Caudate nucleus (tissue), 63 donors: ENCODE measurements at places on chromosomes 7 and 10.
A peak's percentile ranks its signal among the peaks of the same experiment; 100 is the strongest.

GRCh38 chr10:123044391-123044790, 35.6 kb downstream of the ACADSB start:
- no peak for DNase-seq

DNA sequence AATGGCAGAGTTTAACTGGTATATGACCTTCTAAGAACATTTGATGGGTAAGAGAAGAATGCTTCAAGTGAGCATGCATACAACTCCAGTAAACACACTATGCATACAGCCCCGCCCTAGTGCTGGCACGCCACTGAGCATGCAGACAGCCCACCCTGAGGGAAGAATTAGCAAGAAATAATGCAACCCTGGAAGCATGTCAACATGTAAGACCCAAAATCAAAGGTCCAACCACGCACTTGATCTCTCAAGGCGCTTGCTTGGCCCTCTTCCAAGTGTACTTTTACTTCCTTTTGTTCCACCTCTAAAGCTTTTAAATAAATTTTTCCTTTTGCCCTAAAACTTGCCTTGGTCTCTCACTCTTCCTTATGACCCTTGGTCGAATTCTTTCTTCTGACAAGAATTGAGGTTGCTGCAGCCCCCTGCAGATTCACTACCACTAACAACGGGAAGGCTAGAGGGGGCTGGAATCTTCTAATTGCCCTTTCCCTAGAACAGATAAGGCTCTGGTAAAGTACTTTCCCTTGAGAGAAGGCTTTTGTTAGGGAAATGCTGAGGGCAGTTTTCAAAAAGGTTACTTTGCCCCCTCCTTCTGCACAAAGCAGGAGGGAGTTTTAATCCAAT, 3.4 kb downstream of the FAM24B start:
- no peak for DNase-seq

GRCh38 chr7:7427363-7427762, 108.3 kb downstream of the COL28A1 start:
- peak; percentile 28 for DNase-seq

- peak; percentile 55 for DNase-seq
These were observed 940 bp upstream of the PSD start for GRCh38 chr10:102419269-102420180.

GRCh38 chr10:13233358-13233757, 816 bp downstream of the UCMA start:
- no peak for DNase-seq

GRCh38 chr7:1539181-1539881, 8.8 kb downstream of the MAFK start:
- no peak for DNase-seq

DNA sequence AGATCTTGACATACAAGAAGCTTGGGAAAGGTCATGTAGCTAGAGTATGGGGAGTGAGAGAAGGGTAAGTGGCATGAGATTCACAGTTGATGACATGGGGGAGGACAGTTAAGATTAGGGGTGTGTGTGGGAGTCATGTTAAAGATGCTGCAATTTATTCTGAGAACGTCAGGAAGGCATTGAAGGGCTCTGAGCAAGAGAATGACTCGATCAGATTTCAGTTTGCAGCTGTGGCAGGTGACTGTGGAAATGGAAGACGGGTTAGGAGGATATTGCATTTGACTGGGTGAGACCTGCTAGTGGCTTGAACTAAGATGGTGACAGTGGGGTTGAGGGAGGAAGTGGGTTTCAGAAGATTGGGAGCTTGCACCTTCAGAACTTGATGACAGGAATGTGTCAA, 5.6 kb downstream of the CDC123 start:
- no peak for DNase-seq

GRCh38 chr7:112708236-112708635, 82.0 kb downstream of the TMEM168 start:
- DNase-seq = no peak

DNA sequence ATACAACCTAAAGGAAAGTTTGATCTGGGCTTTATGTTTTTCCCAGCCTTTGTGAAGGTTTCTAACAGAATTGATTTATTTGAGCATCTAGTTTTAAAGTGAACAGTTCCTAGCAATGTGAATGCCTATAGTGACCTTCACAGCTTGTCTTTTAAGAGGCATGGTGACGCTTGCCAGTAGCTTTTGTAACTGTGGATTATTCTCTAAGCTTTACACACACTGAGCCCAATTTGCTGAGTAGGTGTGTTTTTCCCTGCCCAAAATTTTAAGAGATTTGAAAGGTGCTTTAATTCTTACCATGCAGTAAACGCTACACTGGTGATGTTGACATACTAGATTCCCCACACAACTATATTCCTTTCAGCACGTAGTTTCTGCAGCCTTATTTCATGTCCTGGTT, 420.2 kb upstream of the AKR1E2 start:
- no peak for DNase-seq

GRCh38 chr7:95686109-95686508, 86.2 kb upstream of the DYNC1I1 start:
- DNase-seq = peak; percentile 4

DNA sequence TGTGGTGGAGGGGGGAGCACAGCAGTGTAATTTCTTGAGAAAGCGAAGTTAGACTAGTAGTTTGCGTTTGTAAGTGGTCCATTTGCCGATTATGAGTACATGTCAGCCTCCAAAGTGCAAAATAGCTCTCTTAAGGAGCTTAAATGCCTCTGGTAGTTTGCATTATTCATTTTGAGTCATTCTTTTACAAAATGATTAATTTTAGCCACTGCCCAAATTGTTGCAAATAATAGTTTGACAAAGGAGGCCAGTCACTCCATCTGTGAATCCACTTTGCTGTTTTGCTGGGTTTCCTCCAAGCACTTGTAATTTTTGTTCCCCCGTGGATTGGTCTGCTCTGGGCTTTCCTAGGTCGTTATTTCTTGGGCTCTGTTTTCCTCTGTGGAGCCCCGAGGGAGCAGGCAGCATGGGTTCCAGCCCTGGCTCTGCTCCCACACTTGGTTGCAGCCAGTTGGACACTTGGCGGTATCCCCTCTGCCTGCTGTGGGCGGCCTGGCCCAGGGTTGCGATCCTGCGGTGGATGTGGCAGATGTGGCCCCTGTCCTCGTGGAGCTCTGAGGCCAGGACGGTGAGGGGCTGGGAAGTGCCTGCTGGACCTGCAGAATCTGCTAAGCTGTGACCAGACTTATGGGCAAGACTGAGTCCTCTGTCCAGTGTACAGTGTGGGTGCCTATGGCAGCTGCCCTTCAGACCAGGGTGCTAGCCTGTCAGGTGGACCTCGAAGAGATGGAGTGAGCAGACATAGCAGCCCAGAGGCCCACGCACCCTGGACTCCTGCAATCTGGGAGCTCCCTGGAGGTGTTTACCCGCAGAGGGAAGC, 129.1 kb upstream of the BTBD16 start:
- DNase-seq = no peak

GRCh38 chr10:105872665-105873064, 1231.6 kb downstream of the SORCS3 start:
- DNase-seq = no peak

DNA sequence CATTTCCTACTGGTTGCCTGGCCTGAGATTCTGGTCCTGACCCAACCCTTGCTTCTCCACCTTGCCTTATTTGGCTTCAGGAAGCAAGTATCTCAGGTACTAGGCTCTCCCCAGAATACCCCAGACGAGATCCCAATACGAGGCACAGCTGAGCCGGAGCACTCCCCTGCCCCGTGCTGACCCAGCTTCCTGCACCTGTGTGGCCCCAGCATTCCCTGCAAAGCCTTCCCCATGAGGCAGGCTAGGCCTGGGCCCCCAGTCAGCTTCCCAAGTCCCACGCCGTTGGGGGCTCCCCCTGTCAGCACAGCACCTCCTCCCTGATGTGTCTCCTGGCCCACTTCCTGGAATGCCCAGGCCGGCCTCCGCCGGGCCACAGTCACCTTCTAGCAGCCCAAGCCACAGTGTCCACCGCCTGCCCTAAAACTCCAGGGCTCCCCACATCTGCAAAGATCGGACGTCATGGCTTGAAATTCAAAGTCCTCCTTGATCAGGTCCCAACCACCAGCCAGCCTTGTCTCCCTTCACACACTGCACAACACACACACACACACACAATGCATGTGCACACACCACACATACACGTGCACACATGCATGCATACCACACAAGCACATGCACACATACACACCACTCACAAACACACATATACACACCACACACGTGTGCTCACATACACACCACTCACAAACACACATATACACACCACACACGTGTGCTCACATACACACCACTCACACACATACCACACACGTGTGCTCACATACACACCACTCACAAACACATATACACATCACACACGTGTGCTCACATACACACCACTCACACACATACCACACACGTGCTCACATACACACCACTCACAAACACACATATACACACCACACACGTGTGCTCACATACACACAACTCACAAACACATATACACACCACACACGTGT, 78.9 kb upstream of the FOXK1 start:
- DNase-seq = no peak

DNA sequence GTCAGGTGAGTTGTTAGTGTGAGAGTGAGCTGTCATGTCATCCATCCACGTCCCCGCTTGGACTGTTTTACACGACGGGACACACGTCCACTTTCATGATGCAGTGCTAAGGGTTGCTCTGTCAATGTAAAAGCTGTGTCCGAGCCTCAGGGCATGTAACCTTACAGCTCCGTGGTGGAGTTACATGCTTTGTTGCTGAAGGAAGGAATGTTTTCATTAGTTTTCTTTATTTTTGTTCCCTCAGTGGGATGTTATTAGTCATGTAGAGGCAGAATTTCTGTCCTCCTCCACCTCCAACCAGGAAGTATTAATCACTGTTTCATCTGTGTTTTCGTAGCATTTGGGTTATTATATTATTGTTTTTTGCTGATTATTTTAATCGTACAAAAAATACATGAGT, 88.6 kb downstream of the NRG3 start:
- DNase-seq = no peak

GRCh38 chr10:103915796-103916195, 2.2 kb downstream of the STN1 start:
- no peak for DNase-seq

- DNase-seq = no peak
These were observed 38.3 kb downstream of the NRCAM start for GRCh38 chr7:108417926-108418325.

- no peak for DNase-seq
These were observed 200.1 kb downstream of the DOCK4 start for GRCh38 chr7:112006071-112006470.

GRCh38 chr7:134502463-134503371, 24.6 kb upstream of the AKR1B10 start:
- no peak for DNase-seq

- DNase-seq = no peak
These were observed 192.6 kb downstream of the KLF6 start for GRCh38 chr10:3592424-3592823.

DNA sequence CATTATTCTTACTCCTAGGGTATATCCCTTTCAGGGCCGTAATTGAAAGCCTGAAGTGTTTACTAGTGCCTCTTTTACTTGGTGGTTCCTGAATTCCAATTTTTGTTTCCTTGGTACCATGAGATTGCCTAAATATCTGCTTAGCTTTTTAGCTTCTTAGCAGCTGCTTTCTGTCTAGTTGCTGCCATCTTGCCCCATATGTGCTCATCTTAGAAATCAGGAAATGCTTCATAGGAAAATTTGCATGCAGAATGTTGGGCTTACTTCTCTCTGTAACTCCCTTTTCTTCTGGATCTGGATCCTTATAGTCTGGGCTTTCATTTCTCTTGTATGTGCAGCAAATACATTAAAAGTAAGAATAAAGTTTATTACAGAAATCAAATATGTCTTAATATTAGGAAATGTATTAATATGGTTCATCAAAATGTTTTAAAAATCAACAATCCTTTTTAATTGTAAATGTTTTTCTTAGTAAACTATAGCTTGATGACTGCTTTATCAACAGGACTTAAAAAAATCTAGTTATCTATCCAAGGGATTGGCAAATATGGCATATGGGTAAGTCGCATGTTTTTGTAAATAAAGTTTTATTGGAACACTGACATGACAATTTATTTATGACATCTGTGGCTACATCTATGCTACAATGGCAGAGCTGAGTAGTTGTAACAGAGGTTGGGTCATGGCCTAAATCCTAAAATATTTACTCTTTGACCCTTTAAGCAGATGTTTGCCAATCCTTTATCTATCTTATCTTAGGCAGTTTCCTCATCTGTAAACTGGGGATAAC, 73.5 kb upstream of the CDK6 start:
- DNase-seq = no peak

GRCh38 chr7:127447326-127447945, 54.9 kb upstream of the ZNF800 start:
- DNase-seq = no peak

GRCh38 chr10:1007583-1007982, 18.1 kb downstream of the IDI2 start:
- DNase-seq = no peak

DNA sequence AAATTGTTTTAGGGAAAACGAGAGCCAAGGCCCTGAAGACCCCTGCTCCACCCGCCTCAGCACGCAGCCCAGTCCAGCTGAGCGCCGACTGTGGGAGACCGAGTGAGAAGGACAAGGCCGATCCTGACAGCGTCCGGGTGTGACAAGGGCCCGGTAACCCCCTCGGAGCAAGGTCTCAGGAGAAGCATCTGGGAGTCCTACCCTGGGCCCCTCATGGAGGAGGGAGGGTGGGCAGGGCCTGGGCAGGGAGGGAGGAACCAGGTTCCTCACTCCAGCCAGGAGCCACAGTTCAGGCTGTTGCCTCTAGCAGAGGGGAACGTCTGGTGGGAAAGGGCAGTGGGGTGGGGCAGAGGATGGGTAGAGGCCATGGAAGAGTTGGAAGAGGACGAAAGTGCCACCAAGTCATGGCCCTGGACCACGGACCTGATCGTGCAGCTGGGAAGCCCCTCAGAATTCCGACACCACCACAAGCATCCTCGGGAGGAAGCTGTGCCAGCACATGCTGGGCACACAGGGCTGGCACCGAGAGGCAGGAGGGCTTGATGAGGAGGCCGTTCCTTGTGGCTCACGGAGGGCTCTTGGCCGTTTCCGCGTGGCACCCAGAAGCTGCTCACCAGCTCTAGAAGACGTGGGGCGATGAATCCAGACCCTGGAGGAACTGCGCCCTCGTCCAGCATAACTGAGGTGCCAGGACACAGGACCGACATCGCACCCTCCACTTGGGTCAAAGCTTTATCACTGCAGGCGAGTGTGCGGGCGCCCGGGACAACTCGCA, 2.2 kb upstream of the KNDC1 start:
- DNase-seq = no peak

GRCh38 chr7:11726001-11726793, 105.8 kb downstream of the THSD7A start:
- DNase-seq = no peak

- no peak for DNase-seq
These were observed 30.4 kb downstream of the FZD9 start for GRCh38 chr7:73463966-73464365.

- no peak for DNase-seq
These were observed 13.7 kb downstream of the MYL10 start for GRCh38 chr7:101615446-101615845.
